Left renal pelvis (tissue), 4 donors: ENCODE measurements at places on chromosomes 3 and 15. TPM values are rescaled to one million over a fixed set of nuclear protein-coding genes. Genes with fewer than 3 reads are reported as not detected.

The PEX5L gene
- 0.23 TPM for polyA plus RNA-seq

The GOLGA8G gene
- 0.31 TPM for polyA plus RNA-seq

The LRRN1 gene
- 19.4 TPM for polyA plus RNA-seq

The ESYT3 gene
- 1.4 TPM for polyA plus RNA-seq

The FAM3D gene
- 0.73 TPM for polyA plus RNA-seq

- DNase-seq: no peak
These were observed 902.9 kb downstream of the EPHA3 start for GRCh38 chr3:90010341-90010740.

DNA sequence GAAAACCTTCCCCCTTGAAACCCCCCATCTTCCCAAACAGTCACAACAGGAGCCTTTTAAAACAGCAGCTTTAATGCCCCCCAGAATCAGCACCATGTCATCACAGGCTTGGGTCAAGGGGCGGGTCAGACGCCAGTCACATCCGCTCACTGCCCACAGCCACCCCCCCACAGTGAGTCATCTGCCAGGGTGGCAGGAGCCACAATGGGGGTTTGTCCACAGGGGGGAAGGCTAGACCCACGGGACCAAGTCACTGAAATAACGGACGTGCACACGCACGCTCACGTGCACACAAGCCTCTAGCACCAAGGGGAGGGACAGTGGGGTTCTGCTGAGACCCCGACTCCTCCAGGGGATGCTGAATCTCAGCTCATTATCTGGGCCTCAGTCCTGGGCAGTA lies 441 bp upstream of the UCN2 start:
- no peak for DNase-seq

- no peak for DNase-seq
These were observed 16.6 kb downstream of the GP9 start for GRCh38 chr3:129077222-129077621.
